Stimulated activated CD8-positive, alpha-beta memory T cell treated with anti-CD3 and anti-CD28 coated beads, Interleukin-2, amount 100 ng/mL, for 1 hour (primary cell): ENCODE measurements at places on chromosomes 3 and 15.
A peak's percentile ranks its signal among the peaks of the same experiment; 100 is the strongest.

DNA sequence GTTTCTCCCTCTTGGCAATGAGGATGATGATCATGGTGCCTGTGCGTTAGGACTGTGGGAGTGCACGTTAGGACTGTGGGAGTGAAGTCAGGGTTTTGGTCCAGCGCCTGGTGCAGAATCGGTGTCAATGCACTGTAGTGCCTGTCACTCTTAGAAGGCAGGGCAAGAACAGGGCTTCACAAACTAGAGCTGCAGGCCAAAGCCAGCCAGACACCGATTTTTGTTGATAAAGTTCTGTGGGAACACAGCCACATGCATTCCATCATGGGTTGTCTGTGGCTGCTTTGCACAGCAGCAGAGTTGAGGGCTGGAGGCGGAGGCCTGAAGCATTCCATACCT, 32.6 kb upstream of the NR2C2 start:
- DNase-seq = no peak

- DNase-seq = no peak
Measured at GRCh38 chr3:167851749-167852148, 116.2 kb downstream of the SERPINI1 start.

DNA sequence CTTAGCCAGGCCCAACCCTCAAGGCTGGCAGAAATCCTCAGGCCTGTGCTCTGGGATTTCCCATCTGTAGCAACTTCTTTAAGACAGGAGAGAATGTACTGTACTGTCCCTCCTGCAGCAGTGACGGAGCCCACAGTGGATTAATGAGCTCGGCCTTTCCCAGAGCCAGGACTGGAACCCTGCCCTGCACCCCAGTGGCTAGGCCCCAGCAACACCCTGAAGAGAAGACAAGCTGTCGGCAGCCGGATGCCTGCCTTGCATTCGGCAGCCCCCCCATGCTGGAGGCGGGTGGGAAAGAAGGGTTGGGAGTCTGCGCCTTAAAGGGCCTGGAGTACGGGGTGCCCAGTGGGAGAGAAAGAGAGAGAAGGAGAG, 32.0 kb downstream of the KLHL25 start:
- no peak for DNase-seq

GRCh38 chr3:183895296-183895695, 10.6 kb upstream of the PARL start:
- peak; percentile 9 for DNase-seq

GRCh38 chr15:76209523-76209922, 101.7 kb downstream of the ETFA start:
- DNase-seq = no peak

DNA sequence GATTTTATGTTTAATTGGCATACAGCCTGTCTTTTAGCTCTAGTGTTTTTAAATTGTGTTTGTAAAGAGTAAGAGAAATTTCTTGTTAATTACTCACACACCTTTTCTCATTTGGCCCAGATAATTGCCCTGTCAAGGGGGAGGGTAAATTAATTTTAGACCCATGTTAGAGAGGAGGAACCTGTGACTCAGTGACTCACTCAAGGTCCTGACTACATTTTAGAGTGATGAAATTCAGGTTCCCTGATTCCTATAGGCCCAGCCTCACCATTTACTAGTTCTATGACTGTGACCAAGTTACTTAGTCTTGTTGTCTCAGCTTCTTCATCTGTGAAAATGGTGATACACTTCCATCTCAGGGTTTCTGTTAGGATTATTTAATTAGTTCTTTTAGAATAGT, 125.2 kb upstream of the DPH6 start:
- DNase-seq = no peak

GRCh38 chr3:134885877-134886621, 91.0 kb downstream of the EPHB1 start:
- DNase-seq = no peak
